Renal cortical epithelial cell (primary cell): ENCODE measurements at places on chromosomes 3 and 15. TPM values are rescaled to one million over a fixed set of nuclear protein-coding genes. Genes with fewer than 3 reads are reported as not detected.

Gene GOLGA8S
- total RNA-seq = 0.10 TPM in 1 of 2 replicates, not detected in the other

Gene RARB
- total RNA-seq = 4.3 and 4.9 TPM in 2 replicates

Gene PRKAR2A
- 33.5 and 44.5 TPM in 2 replicates for total RNA-seq

Gene GUCA1C
- total RNA-seq = 1.4 and 3.9 TPM in 2 replicates

Gene ZMAT3
- total RNA-seq = 30.9 and 96.9 TPM in 2 replicates

Gene PTH1R
- 16.3 and 106 TPM in 2 replicates for total RNA-seq

Gene TGM5
- total RNA-seq = 0.25 and 0.35 TPM in 2 replicates

Gene GOLGA6L4
- 1.7 and 2.2 TPM in 2 replicates for total RNA-seq

Gene DNAJC17
- 16.2 and 24.7 TPM in 2 replicates for total RNA-seq

Gene ANKRD63
- 0.05 TPM in 1 of 2 replicates, not detected in the other for total RNA-seq

DNA sequence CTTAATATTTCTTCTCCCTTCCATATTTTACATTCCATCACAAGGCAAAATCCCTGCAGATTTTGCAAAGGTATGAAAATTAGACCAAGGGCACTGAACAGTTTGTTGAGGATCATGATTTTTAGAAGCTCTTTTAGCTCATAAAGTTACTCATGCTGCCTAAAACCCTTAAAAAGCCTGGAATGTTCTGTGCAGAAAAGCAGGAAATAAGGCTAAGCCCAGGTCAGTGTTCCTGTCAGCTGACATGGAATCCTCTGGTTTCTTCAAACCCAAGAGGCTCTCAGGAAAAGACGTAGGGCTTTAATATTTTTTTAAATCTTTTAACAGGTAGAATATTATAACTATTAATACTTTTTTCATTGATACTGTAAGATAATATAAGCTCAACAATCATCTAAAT, 8.2 kb downstream of the CBLB start:
- peak; percentile 16 for DNase-seq

GRCh38 chr15:65841121-65841930, 28.0 kb upstream of the RAB11A start:
- peak; percentile 79 for DNase-seq

- peak; percentile 92 for DNase-seq
Observed at GRCh38 chr3:148943506-148944205, 47.7 kb upstream of the GYG1 start.

- DNase-seq = no peak
Observed at GRCh38 chr3:188827576-188827975, 344.2 kb upstream of the TPRG1 start.

DNA sequence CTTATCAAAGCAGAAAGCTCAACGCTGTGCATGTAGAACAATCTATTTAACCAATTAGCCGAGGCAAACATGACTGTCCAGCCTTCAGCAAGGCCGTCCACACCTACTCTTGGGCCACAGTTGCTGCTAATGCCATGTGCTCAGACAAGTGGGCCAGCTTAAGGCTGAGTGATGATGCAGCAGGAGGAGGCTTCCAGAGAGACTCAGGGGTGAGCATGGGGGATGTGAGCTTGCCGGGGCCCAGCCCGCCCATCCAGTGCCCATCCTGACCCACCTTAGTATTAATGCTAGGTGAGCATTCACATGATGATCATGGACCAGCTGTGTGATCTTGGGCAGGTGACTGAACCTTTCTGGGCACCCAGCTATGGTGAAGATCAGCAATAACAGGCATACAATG, 150.1 kb downstream of the TPRA1 start:
- DNase-seq = no peak
